Left lung (tissue), 14 donors: ENCODE measurements at places on chromosomes 6 and 20. TPM values are rescaled to one million over a fixed set of nuclear protein-coding genes. Genes with fewer than 3 reads are reported as not detected.

GRCh38 chr6:145948328-145948727, 15.8 kb downstream of the SHPRH start:
- no peak for DNase-seq

GRCh38 chr6:127893541-127893940, 7.3 kb downstream of the THEMIS start:
- DNase-seq: no peak

- no peak for DNase-seq
These were observed 207.5 kb downstream of the SMOC2 start for GRCh38 chr6:168648240-168649125.

GRCh38 chr6:110044096-110044495, 66.0 kb downstream of the GPR6 start:
- DNase-seq: no peak

GRCh38 chr20:36726168-36726567, 19.7 kb downstream of the NDRG3 start:
- no peak for DNase-seq

GRCh38 chr20:48722002-48722731, 105.6 kb downstream of the PREX1 start:
- DNase-seq: no peak

INSM1 gene
- polyA plus RNA-seq: 0.41 TPM

HLA-DQB1 gene
- polyA plus RNA-seq: 9.5 TPM

VGLL2 gene
- polyA plus RNA-seq: not detected

DNPH1 gene
- 43.4 TPM for polyA plus RNA-seq

GPR63 gene
- 3.0 TPM for polyA plus RNA-seq
